ENCODE measurements at places on chromosomes 1 and 21.

DNA sequence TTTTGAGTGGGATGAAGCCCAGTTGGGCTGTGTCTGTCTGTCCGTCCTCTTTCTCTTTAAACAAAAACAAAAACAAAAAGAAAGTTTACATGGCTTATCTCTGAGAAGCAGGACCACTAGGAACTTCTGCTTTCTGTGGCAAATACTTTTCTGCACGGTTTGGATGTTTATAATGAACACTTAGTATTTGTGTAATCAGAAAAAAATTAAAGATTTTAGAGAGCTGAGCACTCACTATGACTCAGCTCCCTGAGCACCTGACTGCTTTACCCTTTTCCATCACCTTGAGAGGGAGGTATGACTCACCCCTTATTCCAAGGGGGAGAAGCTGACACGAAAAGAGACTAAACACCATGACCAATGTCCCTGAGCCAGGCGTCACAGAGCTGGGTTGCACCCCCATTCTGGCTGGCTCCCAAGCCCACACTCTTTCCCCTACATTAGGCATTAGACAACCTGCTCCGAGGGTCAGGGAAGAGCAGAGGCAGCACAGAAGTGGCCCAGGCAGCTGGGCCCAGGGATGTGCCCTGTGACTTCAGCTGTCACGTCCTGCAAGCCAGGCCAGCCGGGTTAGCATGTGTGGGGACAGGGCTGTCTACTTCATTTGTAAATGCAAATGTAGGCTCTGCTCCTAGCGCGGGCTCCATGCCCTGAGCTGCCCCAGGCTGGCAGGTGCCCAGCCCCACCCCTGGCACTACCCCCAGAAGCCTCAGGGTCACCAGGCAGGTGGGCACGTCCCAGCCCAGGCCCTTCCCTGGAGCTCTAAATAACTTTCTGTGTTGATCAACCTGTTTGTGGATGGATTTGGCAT is 30.4 kb downstream of the RAP1GAP start:
- DNase-seq, result no peak

- no peak for DNase-seq
These were observed 13.9 kb upstream of the PDIK1L start for GRCh38 chr1:26097696-26098095.

GRCh38 chr1:66397192-66397591 is 136.8 kb upstream of the SGIP1 start:
- no peak for DNase-seq

DNA sequence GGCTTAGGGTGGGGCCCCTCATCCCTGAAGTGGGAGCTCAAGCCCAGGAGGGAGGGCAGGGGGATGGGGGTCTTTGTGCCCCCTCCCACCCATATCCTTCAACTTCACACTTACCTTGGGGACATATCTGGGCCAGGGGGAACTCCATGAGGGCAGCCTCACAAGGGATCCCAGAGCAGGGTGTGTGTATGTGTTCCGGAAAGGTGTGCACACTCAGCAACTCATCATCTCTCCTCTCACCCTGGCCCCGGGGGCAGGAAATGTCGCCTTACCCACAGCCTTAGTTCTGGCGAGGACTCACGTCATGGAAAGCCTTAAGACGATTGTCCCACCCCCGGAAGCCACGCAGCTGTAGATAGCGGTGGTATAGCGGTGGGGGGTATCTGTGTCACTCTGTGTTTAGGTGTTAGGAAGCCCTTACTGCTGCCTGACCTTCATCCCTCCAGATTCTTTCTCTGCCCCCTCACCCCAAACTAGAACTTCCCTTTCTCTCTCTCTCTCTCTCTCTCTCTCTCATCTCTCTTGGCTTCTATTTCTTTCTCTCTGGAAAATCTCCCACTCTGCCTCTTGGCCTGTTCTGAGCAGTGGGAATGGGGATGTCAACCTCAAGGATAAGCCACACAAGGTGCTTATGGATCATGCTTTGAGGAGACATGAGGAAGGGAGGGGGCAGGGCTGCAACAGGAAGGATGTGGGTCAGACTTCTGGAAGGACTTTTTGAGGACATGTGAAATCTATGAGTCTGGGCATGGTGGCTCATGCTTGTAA is at the start of gene SH2D2A:
Gene SH2D2A (minus strand): TSS at position 288 of the 768 bp plus-strand sequence. CDS start 140 bp downstream, at position 148.
- no peak for DNase-seq

GRCh38 chr1:163055531-163055930 is 13.6 kb upstream of the RGS4 start:
- peak; percentile 98 for DNase-seq
